ENCODE measurements at places on chromosomes 3 and 15.
A peak's percentile ranks its signal among the peaks of the same experiment; 100 is the strongest.

DNA sequence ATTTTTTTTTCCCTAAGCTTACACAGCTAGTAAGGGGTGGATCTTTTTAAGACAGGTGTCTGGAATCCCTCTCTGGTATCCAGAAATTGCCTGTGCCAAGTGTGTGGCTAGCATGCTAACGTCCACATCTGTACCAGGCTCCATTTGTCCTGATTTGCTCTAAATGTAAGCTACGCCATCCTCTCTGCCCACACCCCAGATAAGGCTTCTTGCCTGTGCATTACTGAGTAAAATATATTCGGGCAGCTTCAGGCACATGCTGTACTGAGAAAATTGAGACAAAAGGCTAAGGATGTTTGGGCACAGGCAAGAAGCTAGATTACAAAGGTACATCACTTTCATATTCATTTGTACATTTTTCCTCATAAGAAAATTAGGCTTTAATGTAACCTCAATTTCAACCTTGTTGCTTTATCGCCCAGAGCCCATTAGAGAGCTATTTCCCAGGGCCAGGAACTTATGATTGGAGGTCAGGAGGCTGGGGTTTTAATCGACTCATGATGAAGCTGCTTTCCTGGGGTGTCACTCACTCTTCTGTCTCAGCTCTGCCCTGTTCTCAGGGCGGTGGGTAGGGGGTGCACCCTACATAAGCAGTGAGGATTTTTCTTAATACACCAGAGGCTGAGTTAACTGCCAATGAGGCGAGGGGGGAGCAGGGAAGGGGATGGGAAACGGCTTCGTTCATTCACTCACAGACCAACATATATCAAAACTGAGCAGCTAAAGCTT is 106.3 kb downstream of the RORA start:
- DNase-seq = no peak

GRCh38 chr3:64173563-64173962 is 51.7 kb downstream of the PRICKLE2 start:
- DNase-seq = no peak

- DNase-seq = peak; percentile 46
Measured at GRCh38 chr15:88624156-88624970, 3.2 kb downstream of the AEN start.

- DNase-seq = no peak
Measured at GRCh38 chr3:27826448-27826847, 104.3 kb upstream of the EOMES start.

DNA sequence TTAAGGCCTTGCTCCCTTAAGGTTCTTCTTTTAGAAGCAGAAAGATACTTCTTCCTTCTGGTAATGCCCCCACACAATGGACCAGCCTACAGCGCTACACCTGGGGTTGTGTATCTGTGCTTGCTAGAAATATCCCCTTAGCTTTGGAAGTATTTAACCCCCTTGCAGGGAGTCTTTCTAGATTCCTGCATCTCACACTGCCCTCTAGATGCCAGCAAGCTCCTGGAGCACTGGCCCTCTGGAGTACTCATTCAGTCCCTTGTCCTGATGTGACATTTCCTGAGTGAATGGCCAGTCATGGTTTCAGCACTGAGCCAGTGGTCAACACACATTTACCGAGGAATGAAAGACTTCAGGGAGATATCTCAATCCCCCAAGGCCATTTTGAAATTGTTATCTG is 30.4 kb upstream of the RBP2 start:
- no peak for DNase-seq

DNA sequence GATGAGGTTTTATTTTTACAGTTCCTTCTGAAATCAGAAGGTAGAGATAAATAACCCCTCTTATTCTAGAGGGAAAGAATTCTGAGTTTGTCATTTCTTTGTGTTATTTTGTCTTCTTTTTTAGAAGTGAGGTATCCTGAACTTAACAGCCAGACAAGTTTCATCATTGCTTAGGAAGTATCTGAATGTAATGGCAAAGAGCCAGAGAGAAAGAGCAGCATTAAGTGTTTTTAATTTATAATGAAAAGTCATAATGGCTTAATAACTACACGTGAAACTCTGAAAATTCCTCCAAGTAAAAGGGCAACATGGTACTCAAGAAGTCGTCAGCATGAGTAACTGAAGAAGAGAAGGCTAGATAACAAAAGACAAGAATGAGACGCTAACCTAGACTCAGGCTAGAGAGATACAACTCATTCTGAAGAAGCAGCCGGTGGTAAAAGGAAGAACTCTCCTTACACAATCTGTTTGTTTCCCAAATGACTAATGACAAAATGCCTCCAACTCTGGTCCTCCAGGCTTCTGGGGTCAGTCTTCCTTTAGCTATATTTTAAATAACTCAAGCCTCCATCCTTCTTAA is 116.2 kb upstream of the NECTIN3 start:
- peak; percentile 59 for DNase-seq

DNA sequence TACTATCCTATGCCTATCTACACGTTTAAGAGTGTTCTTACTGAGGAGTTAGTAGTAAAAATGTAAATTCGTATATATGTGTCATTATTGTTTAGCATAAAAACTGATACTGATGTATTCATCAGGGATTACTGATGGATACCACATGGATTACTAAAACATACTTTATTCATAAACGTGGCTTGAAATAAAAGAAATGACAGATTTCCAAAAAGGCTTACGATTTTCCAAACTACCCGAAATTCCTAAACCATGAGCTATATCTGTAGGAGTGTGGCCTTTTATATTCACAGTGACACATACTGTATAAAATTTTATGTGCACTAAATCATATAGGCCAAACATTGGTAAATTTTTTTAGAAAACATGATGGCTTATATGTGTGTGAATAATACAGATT is 6.9 kb downstream of the TSC22D2 start:
- peak; percentile 77 for DNase-seq

DNA sequence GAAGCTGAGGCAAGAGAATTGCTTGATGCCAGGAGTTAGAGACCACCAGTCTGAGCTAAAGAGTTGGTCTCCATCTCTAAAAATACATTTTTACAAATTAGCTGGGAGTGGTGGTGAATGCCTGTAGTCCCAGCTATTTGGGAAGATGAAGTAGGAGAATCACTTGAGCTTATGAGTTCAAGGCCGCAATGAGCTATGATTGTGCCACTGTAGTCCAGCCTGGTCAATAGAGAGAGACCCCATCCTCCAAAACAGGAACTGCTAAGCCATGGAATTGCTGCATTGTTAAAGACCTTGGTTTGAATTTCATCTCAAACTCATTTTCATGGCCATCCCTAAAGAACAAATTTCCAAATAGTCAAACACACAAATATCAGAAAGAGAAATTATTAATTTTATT is 113.9 kb upstream of the AGTR1 start:
- DNase-seq = no peak

DNA sequence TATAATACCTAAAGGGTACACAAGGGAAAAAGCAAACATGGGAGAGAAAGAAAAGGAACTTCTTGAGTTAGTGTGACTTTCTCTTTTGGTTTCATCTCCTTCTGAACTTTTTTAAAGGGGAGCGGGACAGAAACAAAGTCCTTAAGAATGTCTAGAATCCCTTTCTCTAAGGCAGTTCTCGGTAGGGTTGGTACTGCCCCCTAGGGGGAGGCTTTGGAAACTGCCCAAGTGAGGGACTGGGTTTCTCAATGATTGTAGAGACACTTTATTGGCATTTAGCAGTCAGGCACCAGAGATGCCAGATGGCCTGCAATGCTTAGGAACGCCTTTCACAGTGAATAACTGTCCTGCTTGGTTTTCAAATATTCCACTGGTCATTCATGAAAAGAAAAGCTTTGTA is 172.7 kb downstream of the WDR72 start:
- no peak for DNase-seq

DNA sequence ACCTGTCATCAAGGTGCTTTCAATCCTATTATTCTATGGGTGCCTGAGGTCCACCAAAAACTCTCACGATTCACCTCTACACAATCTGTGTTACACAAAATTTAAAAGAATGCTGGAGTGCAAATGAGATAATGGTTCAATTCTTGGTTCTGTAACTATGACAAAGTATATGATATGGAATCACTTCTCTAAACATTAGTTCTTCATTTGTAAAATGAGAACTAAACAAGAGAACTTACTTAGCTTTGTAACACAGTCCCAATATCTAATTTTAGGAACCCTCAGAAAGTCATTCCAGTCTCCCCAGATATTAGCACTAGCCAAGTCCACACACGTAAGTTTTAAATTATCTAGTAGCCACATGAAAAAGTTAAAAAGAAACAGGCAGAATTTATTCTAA is 111.5 kb downstream of the TBL1XR1 start:
- DNase-seq = no peak

DNA sequence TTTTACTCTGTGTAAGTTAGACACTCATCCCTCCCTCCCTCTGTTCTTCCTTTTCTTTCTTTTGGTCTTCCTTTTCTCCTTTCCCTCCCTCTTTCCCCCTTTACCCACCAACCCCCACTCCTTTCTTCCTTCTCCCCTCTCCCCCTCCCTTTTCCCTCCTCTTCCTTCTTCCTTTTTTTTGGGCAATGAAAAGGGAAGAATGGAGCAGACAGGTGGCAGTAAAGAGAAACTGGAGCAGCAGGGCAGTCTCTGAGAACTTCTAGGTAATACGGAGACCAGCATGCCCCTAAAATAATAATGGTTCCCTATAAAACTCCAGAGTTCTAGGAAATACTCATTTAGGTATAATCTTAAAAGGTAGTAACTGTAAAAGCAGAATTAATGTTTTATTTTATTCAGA is 11.4 kb upstream of the GPR171 start:
- DNase-seq = no peak

DNA sequence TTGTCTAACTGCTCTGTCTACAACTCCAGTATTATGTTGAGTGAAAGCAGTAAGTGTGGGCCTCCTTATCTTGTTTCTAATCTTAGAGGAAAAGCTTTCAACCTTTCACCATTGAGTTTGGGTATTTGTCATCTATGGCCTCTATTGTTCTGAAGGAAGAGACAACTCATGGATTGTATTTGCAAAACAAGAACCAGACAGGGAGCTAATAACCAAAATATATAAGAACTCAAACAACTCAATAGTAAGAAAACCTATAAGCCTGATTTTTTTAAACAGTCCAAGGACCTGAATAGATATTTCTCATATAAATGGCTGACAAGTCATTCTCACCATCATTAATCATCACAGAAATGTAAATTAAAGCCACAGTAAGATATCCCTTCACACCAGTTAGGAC is 113.0 kb downstream of the TAFA4 start:
- DNase-seq = no peak

DNA sequence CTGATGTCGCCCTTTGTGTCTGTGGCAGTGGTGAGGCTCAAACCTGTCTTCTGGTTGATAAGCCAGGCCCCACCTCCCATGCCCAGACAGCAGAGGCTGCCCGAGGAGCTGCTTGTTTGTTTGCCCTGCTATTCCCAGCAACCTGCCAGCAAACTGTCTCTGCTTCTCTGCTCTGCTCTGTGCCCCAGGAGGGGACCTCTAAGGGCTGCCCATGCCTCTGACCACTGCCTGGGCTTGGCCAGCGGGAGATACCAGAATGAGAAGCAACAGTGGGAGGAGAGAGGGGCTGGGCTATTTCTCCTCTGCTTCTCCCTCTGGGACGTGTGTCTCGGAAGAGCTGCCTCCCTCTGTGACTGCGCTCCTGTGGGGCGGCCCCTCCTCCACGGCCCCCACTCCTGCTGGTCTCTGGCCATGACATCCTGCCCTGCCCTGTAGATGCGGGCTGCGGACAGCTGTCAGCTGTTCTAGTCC is 213.1 kb downstream of the RPLP1 start:
- no peak for DNase-seq

DNA sequence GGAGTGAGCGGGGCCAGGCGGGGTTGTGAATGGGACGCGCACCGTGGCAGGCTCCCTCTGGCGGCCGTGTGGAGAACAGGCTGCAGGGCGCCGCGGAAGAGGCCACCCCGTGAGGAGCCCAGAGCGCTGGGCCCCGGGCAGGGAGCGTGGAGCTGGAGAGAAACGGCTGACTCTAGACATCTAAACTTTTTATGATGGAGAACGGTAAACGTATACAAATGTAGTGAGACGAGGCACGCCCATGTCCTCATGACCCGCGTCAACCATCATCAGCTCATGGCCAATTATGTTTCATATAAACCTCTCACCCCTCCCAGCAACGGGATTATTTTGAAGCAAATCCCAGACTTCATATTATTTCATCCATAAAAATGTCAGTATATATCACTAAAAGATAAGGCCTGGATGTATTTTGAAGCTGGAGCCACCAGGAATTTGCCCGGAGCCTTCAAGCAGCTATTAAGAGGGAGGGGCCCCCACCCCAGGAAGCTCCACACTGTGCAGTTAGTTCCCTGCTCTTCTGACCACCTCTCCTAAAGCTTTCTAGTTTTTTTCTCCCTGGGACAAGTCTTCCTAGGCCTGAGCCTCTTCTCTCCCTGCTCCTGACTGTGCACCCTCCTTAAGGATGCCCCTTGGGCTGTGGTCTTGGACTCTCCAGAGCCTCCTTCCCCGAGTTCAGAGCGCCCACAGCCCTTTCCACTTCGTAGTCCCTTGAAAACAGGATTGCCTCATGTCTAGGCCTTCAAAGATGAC is 149.5 kb downstream of the SMAD6 start:
- peak; percentile 83 for DNase-seq

GRCh38 chr3:186259612-186260383 is 102.2 kb downstream of the DGKG start:
- peak; percentile 74 for DNase-seq

DNA sequence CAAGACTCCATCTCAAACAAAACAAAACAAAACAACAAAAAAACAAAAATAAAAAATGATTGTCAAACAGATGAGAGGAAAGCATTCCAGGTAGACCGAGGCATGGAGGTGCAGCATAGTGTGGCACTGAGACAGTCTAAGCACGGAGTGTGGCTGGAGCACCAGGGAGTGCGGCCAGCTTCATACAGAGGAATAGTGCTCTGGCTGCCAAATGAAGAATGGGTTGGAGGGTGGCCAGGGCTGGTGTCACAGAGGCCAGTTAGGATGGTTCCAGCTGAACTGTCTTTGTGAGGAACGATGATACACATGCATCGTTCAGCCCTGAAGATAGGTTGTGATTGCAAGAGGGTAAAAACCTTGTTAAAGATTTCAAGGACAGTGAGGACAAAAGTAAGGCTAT is 28.3 kb downstream of the MITF start:
- no peak for DNase-seq

GRCh38 chr3:66106788-66107187 is 68.1 kb upstream of the MAGI1 start:
- DNase-seq = no peak

- DNase-seq = no peak
Measured at GRCh38 chr15:47586653-47587224, 130.6 kb upstream of the SEMA6D start.

- DNase-seq = no peak
Measured at GRCh38 chr15:101486696-101487459, 2.6 kb downstream of the PCSK6 start.

All from EL (cell line).